ENCODE measurements at places on chromosomes 7 and 10. TPM values are rescaled to one million over a fixed set of nuclear protein-coding genes. Genes with fewer than 3 reads are reported as not detected.

SLC12A9 gene
- total RNA-seq, result 14.2 TPM

- peak; percentile 92 for DNase-seq
These were observed 114.4 kb upstream of the GLI3 start for GRCh38 chr7:42351316-42351935.

DNA sequence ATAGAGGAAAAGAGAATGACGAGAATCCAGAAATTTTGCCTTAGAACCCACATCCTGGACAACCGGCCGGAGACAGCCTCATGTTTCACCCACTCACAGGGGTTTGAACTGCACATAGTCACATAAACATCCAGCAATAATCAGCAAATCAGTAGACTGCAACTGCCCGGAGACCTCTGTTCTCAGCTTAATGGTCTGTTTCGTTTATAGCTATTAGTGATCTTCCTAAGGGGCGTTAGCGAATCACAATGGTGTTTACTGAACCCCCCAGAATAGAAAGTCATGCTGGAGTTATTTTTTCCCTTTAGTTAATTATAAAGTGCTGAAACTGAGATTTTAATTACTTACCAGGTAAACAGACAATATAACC, 98.4 kb downstream of the SFMBT2 start:
- DNase-seq, result no peak

DNA sequence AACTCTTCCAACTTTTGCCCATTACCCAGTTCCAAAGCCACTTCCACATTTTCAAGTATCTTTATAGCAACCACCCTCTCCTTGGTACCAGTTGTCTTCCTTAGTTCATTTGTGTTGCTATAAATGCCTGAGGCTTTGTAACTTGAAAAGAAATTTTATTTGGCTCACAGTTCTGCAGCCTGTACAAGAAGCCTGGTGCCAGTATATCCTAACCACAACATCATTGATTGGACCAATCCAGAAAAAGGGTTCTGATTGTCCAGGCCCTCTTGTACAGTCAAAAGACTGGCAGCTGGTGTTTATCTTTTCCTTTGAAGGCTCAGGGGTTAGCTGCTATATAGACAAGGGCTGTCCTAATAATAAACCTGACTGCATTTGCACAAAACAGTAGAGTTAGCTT, 21.1 kb upstream of the ABCC2 start:
- DNase-seq, result no peak

DNA sequence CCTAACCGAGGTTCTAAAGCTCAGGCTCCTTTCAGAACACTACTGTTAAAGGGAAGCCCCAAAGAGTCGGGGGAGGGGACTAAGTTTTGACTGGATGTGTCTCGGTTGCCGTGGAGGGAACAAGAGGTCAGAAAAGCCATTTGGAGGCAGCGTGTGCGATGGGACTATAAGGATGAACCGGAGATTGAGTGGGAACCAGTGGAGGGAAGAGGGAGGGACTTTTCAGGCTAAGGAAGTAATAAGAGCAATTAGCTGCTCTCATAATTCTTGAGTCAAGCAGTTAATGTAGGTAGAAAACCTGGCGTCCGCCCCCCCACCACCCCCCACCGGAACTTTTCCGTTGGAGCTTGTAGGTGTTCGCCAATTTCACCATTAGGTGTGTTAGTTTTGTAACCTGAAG, 491 bp upstream of the AKAP9 start:
- peak; percentile 69 for DNase-seq
